ENCODE measurements at places on chromosomes 13 and 19.

DNA sequence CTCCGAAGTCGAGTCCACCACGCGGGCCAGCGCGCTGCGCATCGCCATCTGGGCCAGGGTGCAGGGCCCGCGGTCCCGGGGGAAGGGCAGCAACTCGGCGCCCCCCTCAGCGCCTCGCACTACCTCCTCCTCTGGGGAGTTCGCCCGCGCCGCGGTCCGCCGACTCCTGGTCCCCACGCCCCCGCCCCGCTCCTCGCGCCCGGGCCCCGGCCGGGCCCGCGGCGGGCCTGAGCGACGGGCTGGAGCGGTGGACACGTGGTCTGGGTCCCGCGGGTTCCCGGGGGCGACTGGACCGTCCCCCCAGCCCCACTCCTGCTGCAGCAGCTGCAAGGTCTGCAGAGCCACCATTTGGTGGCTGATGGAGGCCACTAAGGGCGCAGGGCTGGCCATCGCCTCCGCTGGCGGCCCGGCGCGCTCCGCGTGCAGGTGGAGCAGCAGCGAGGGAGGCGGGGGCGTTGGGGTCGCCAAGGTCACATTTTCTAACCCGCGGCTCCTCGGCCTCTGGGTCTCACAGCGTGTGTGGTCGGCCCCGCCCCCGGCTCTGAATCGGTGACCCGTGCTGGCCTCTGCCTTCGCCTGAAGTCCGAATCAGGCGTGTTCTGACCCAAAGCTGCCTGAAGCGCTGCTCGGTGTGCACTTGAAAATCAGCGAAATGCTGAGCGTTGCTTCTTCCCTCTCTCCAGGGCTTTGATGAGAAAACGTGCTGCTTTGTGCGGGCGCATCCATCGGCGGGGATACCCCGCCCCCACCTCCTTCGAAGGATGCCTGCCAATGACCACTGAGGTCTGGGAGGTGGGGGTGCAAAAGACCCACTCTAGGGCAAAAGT lies at the start of gene DLEU7:
DLEU7 (minus strand) TSS at position 436 of the 827 bp plus-strand sequence; CDS start at position 390, 46 bp downstream.
- no peak for DNase-seq

DNA sequence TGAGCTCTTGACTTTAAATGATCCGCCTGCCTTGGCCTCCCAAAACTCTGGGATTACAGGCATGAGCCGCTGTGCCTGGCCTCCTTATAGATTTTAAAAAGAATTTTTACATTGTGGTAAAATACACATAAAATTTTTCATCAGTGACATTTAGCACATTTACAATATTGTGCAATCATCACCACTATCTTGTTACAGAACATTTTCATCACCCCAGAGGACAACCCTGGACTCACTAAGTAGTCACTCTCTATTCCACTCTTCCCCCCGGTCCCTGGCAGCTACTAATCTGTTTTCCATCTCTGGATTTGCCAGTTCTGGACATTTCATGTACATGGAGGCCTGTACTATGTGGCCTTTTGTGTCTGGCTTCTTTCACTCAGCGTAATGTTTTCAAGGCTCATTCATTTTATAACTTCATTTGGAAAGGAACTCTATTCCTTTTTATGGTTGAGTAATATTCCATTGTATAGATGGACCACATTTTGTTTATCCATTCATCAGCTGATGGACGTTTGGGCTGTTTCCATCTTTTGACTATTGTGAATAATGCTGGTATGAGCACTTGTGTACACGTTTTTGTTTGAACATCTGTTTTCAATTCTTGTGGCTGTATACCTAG lies 19.9 kb downstream of the MEGF8 start:
- no peak for DNase-seq

GRCh38 chr13:114153485-114154080 lies 21.2 kb upstream of the RASA3 start:
- no peak for DNase-seq

DNA sequence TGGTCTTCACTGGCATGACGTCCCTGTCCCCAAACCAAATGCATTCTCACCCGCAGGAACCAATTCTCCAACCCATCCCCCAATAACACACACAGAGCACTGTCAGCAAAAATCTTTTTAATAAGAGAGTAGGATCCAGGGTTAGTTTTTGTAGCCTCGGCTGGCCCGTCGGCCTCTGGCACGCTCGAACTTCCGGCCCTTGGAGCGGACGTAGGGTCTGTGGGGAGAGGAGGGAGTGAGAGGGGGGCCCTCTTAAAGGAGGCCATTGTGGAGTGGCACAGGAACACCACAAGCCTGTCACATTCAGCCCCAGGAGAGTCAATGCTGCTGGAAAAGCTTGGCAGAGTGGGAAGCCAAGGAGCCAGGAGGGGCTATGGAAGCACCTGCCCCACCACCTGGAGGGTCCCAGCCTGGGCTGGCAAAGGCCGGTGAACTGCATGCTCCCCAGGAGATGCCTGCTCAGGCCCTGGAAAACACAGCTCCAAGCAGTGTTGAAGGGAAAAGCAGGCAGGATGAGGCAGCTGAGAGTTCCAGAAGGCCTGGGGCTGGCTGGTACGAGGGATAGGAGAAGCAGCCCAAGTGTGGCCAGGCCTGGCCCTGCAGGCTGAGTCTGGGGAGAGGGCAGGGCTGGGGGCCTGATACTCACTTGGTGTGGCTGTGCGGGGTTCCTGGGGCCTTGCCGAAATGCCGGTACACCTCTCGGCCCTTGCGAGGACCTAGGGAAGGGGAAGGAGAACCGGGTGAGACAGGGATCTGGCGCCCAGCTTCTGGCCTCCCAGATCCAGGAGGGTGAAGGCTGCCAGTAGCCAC lies 560 bp upstream of the FAM83E start:
- no peak for DNase-seq

GRCh38 chr13:69423844-69424243 lies 683.8 kb upstream of the ATXN8OS start:
- DNase-seq = no peak

DNA sequence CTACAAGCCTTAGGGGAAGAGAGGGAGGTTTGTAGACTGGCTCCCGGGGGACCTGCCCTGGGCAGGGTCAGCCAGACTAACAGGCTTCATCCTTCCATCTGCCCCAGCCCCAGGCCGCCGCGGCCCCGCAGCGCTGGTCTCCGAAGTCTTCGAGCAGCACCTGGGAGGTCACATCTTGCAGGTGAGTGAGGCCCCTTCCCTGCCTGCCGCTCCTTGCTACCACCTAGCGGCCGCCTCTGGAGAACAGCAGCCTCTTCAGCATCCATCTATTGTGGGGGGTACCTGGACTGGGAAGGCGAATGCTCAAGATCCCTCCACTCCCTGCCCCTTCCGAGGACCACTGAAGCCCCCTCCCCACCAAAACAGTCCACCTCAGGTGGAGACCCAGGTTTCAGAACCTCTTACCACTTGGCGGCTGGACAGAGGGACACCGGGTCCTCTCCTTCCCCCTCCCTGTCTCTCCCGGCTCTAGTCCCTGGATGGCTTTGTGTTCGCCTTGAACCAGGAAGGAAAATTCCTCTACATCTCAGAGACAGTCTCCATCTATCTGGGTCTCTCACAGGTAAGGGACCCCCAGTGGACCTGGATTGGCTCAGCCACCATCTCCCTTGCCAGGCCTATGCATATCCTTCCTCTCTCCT lies 12.7 kb downstream of the NPAS1 start:
- no peak for DNase-seq

GRCh38 chr19:784541-784940 lies 12.7 kb upstream of the PTBP1 start:
- no peak for DNase-seq
